ENCODE measurements at places on chromosomes 6 and 20.
A peak's percentile ranks its signal among the peaks of the same experiment; 100 is the strongest.

- peak; percentile 77 for DNase-seq
Observed at GRCh38 chr6:113634352-113635163, 222.6 kb upstream of the MARCKS start.

DNA sequence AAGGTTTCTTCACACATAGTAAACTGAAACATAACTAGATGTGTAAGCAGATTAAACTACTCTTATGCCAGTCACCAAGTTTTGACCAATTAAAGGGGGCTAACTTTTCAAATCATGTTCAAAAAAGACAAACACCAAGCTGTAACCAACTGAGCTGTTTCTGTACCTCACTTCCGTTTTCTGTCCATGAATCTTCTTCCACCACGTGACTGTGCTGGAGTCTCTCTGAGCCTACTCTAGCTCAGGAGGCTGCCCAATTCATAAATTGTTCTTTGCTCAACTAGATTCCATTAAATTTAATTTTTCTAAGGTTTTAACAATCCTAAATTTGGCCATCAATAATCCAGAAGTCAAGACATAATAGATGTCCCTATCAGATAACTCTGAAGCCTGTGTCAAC is 229.4 kb downstream of the FNDC1 start:
- no peak for DNase-seq

DNA sequence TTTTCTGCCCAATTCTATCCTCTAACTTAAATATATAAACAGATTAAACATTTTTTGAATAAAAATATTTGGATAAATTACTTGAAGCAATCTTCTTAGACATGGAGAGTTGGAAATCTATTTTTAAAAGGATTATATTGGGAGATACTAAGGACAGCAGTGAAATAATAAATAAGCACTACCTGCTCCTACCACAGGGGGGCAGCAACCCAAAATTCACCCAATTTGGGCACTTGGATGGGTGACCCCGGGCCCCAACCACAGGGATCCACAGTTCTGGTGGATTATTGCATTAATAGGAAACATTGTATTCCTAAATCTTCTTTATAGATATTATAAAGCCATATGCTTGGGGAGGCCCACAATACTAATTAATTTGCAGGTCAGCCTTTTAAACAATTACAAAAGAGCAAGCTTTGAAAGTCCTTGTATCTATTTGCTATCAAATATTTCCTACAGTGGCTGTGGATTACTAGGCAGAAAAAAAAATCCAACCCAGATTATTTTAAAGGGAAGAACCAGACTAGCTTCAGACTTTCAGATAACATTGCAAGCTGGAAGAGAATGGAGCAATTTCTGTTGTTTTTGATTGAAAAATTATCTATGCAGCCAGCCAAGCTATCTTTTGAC is 66.4 kb upstream of the PDE10A start:
- DNase-seq: peak; percentile 41

DNA sequence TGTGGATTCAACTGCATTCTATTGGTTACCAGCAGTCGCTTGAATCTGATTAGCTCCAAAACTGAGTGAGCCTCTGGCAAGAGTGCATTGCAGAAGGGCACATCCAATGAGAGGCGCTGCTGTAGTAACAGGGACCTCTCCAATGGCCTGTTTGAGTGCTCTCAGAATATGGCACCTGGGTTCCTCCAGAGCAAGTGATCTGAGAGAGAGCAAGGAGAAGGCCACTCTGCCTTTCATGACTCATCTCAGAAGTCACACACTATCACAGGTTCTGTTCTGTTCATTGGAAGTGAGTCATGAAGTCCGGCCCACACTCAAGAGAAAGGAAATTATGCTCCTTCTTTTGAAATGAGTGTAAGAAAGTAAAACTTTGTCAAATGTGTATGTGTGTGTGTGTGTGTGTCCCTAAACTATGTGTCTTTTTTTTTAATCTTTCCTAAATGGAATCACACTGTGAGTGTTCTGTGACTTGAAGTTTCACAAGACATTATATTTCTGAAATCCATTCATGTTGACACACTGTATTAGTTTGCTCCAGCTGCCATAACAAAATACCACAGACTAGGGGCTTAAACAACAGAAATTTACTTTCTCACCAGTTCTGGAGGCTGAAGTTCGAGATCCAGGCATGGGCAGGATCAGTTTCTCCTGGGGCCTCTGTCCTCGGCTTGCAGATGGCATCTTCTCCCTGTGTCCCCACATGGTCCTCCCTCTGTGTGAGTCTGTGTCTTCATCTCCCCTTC is 138.3 kb upstream of the CDYL start:
- peak; percentile 75 for DNase-seq

- peak; percentile 66 for DNase-seq
Observed at GRCh38 chr6:135013211-135013610, 41.4 kb downstream of the HBS1L start.

Data from kidney tubule cell (primary cell).